ENCODE measurements at places on chromosomes 2 and 18.

GRCh38 chr2:33323957-33324356 lies 152.5 kb upstream of the RASGRP3 start:
- no peak for DNase-seq

- no peak for DNase-seq
Observed at GRCh38 chr18:74141667-74142066, 6.0 kb downstream of the FBXO15 start.

GRCh38 chr2:189178054-189178453 lies 1.5 kb downstream of the COL5A2 start:
- no peak for DNase-seq

DNA sequence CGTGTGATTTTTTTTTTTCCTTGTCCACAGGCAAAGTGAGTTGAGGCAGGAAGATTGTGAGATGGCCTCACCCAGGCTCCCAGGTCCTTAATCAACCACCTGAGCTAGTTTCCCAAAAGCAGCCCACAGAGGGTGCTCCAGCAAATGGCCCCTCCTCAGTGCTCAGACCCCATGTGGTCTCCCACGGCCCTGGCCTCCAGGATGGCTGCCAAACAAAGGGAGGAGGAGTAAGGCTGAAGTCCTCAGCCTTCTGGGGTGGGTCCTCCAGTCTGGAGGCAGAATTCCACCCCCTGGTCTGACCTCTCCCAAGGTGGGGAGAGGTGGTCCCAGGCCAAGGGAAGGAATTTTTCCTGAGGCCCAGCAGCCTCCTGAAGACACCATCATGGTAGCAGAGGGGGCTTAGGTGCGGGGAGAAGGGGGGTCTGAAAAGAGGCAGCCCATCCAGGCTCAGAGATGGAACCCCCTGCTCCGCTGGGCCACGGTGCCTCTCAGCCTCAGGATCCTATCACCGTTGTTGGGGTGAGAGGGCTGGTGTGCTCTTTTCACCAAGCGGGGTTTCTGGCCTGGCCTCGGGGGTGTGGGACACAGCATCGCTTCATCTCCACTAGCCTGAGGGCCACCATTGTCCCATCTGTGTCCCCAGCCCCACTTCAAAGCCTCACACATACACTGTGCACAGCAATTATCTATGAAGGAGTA lies 2.3 kb downstream of the NGEF start:
- DNase-seq = no peak

- no peak for DNase-seq
Observed at GRCh38 chr2:76711490-76711889, 810.7 kb downstream of the LRRTM4 start.

DNA sequence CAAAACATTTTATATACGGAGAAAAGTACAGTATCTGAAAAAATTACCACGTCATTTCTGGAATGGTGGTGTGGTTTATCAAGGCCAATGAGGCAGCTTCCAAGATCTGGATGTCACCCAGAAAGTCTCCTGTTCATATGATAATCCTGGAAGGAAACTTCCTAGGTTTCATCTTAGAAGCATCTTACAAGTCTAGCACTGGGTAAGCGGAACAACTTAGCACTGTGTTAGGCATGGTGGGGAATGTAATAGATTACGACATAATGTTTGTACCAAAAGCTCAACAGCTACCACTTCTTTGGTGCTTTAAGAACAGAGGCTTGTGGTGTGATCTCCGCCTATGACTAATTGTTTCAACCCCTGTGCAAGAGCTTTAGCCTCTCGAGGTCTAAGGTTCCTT lies 63.1 kb upstream of the LYPD1 start:
- DNase-seq = no peak

Data from stimulated activated effector memory CD8-positive, alpha-beta T cell treated with anti-CD3 and anti-CD28 coated beads, Interleukin-12 subunit alpha, Interleukin-12 subunit beta, amount 100 ng/mL, for 72 hours (primary cell).